ENCODE measurements at places on chromosomes 1 and 21.

- DNase-seq, result no peak
Measured at GRCh38 chr21:27703791-27704190, 736.9 kb upstream of the ADAMTS5 start.

GRCh38 chr1:9350013-9350908 is 57.6 kb downstream of the SPSB1 start:
- no peak for DNase-seq

DNA sequence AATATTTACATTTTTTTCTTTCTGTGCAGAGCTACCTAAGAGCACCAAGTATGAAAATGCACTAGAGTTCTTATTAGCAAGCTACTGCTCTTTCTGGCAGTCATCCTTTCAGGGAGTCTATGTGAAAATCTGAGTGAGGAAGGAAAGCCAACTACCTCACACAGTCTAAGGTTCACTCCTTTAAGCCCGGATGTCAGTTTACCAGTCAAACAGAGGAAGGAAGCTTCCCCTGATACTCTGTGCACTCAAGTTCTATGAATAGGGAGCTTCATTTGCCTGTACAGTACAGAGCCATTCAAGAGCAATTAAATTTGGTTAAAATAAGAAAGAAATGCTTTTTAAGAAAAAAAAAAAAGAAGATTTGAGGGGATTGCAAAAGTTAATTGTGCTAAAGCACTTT is 6.9 kb downstream of the COL11A1 start:
- DNase-seq, result no peak

DNA sequence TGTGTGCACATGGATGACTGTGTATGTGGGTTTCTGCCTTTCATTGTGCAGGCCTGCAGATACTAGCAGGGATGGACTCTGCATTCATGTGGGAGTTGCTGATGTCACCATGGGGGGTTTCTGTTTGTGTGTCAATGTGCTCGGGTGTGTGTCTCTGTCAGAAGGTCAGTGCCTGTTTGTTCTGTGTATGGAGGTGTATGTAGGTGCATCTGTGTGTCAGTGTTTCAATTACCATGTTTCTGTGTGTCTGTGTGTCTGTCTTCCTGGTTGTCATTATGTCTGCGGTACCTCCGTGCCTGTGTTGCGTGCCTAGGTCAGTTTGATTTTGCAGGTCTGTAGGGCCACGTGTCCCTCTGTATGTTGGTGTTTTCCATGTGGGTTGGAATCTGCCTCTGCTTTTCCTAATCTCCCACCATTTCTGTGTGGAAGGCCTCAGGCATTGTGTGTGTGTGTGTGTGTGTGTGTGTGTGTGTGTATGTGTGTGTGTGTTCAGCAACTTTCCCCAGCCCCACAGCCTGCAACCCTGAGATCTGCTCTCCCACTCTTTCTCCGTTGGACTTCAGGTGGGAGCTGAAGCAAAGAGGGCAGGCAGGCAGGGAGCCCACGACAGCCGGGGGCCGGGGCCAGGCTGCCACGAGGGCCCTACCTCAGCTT is 36.7 kb upstream of the WASF2 start:
- peak; percentile 55 for DNase-seq

DNA sequence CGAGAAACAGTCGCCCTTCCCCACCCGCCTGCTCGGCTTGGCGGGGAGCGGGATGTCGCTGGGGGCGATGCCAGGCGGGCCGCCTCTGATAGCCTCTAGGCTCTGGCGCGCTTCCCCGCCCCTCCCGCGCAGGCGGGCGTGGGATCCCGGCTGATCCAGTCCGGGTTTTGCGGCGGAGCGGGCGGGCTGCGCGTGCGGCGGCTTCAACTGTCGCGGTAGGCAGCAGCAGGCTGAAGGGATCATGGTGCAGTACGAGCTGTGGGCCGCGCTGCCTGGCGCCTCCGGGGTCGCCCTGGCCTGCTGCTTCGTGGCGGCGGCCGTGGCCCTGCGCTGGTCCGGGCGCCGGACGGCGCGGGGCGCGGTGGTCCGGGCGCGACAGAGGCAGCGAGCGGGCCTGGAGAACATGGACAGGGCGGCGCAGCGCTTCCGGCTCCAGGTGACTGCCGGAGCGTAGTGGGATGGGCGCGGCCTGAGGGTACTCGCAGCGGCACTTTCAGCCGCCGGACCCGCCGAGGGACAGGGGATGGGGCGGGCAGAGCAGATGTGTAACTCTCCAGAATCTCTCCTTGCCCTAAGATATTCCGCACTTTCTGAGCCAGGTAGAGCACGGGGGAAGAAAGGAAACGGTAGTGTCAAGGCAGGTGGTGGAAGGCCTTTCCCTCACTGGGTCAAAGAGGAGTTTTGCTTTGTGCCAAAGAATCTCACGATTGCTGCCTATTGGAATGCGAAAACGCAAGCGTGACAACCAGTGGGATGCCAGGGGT is at the start of gene FAAH:
TSS of gene FAAH (plus strand) at position 210 of the 764 bp plus-strand sequence. CDS start at position 242, 32 bp downstream.
- DNase-seq, result peak; percentile 31

DNA sequence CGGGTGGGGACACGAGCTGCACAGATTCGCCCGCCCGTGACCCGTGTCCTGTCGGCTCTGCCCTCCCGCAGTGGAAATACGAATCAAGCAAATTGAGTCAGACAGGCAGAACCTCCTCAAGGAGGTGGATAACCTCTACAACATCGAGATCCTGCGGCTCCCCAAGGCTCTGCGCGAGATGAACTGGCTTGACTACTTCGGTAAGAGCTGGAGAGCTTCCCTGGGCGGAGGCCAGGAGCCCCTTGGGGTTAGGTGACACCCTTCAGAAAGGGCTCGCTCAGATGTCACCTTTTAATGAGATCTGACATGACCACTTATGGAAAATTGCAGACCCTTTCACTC is 489 bp downstream of the CDCA8 start:
- DNase-seq, result no peak

GRCh38 chr1:10712568-10713362 is 83.7 kb downstream of the CASZ1 start:
- DNase-seq, result no peak

DNA sequence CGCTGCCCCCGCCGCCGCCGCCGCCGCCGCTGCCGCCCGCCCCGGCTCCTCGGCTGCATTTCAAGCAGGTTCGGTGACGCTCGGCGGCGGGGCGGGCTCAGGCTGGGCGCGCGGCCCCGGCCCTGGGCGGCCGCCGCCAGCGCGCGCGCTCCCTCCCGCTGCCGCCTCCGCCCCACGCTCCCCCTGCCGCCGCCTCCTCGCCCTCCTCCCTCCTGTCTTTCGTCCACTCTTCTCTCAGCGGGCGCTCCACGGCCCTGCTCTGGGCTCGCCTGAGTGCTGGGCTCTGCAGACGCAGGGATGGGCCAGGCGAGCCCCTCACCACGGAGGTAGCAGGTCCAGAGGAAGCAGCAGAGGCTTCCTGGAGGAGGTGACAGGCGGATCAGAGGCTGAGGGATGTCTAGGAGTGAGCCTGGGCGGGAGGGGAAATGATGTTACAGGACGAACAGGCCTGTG is at the start of gene LRP8:
TSS of gene LRP8 (minus strand) at position 62 of the 453 bp plus-strand sequence. CDS start 158 bp downstream, outside the sequence.
- peak; percentile 80 for DNase-seq

DNA sequence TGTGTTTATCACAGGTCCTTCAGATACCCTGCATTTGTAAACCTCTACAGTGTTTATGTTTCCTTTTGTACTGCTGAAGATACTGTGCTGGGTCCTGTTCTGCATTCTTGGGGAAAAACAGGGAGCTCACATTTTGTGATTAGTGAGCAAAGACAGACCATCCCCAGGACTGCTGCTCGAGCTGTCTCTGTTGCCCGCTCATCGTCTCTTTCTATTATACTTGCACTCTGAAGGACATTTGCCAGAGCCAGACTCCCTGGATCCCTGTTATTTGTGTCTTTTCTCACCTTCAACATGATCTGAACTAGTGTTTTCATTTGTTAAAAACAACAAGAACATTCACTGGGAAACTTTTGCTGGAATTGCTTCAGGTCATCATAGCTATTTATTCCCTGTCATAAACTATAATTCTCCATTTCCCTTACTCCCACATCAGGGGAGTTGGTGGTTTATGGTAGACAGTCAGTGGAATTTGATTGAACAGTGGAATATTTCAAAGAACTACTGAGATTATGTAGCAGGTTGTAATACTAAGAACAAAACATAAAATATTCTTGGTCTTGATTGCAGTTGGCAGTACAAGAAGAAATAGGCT is 53.0 kb downstream of the PRRX1 start:
- DNase-seq, result no peak

DNA sequence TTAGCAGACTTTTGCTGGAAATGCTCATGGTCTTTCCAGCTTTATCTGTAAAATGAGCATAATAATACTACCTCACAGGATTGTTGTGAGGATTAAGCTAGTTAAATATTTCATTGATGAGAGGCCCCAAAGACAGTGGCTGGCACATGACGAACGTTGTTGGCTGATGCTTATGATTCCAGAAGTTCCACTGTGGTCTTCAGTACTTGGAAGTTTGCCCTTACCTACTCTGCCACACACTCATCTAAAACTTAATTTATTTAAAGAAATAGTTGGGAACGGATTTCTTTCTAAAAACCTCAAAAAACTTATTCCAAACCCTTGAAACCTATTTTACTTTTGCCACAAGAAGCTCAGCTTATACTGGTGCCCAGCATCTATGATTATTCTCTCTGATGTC is 170.7 kb downstream of the DHRS3 start:
- no peak for DNase-seq

DNA sequence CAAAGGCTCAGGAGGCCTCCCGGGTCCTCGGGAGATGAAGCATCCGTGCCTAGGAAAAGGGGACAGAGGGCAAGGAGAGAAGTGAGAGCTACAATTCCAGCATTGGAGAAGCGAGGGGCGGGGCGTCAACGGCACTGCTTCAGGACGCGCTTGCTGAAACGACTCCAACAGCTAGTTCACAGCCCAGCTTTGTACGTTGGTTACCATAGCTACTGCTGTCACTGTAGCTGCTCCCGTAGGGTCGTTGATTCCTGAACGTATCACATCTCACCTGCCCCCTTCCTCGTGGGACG is 63.1 kb downstream of the TOR1AIP2 start:
- no peak for DNase-seq

DNA sequence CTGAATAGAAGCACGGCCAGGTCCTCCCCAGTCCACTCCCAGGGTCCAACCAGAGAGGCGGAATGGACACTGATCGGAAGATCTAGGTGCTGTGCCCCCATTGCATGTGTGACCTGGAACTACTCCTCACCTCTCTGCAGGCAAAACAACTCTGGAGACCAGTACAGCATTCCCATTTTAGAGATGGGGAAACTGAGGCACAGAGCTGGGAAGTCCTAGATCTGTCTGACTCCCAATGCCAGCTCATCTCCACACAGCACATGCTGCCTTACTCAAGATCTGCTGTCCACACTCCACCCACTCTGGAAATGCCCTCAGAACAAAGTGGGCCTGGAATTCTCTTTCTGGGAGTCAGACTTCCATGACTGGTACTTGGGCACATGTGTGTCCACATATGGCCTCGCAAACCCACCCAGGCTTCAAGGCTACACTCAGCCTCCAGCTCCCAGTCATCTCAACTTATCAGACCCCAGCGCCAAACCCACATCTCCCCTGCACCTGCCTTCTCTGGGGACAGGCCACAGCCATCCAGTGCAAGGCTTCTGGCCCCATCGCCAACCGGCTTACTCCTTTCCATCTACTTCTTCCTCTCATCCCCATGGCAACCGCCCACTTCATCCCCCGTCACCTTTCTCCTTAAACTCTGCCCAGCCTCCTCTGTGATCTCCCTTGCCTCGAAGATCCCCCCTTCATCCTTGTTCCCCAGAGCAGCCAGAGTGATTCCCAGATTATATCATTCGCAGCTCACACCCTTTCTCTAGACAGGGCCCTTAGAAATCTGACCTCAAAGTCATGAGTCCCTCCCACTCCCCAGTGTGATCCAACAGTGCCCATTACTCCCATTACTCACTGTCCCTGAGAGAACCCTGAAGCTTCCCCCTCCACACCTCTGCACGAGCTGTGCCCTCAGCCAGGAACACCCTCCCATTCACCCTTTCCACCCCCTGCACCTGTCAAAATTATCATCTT is 2.7 kb downstream of the COL8A2 start:
- DNase-seq, result no peak

- peak; percentile 18 for DNase-seq
Measured at GRCh38 chr21:17612023-17612564, 607 bp downstream of the BTG3 start.

GRCh38 chr1:187527346-187527745 is 698.6 kb downstream of the PLA2G4A start:
- DNase-seq, result no peak

DNA sequence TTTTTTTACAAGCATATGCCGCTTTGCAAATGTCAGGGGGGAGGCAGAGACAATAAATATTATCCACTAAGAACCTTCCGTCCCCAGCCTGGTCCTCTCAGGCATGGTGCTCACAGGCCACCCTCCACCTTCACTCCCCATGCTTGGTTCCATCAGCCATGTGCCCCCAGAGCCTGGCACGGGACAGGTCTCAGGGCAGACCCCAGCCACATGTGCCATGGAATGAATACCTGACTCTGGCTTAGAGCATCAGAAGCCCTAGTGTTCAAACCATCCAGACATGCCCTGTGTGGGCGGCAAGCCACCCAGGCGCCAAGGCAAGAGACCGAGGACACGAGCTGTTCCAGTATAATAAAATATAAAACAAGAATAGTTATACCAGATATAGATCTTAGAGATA is 5.4 kb downstream of the LSS start:
- DNase-seq, result no peak

DNA sequence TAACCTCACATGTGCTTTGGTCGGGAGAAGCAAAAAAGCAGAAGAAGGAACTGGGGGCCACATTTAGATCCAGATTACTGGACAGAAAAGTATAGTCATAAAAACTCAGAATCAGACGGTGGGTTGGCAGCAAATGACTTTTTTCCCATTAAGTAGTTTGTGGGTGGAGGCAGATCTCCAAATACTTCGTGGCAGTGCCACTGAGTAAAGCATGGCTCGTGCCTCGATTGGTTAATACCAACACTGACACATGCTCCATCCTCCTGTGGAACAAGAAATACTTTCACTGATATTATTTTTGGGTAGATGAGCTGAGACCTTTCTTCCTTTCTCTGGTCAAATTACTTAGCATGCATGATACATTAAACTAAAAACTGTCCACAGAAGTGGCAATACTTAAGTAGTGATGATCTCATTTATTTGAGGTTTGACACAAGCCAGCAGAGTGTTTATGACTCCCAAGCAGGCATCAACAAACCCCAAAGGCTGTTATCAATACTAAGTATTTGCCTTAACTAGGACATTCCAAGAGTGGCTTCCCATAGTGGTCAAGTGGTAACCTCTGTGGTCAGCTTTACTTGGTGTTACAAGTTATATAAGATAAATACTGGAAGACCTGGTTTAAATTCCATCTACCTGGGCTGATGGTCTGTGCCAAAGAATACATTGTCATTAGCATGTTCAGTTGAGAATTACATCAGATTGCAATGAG is 500.0 kb upstream of the RUNX1 start:
- no peak for DNase-seq

Data from T-helper 2 cell treated with Interferon-gamma antibody and Interleukin-4, amounts not matched to agents 5 μg/mL and 100 μg/mL, for 36 hours (primary cell).